ENCODE measurements at places on chromosomes 11 and 22.

DNA sequence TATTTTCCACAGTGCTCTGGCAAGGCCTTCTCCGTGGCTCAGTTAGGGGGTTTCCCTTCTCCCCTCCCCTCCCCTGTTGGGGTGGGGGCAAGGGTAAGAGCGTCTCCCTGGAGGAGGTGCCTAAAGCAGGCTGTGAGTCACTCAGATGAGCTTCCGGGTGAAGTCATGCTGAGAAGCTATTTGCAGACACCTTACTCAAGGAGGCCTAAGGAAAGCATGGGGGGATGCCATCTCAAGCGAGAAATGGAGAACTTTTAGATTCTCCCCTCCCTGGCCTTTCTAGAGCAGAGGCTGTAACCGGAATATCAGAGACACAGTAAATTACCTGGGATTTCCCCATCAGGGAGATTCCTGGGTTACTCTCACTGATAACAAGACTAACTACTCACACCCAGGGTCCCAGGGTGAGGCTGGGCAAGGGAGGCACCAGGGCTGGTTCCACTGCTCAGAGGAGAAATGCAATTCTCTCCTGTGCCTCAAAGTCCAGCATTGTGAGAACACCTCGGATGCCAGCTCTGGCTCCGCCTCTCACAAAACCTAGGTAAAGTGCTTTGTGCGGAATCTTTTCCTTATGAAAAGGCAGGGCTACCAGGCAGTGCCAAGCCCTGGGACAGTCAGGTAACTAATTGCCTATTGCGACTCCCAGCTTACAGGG is 123.6 kb downstream of the ABTB2 start:
- peak; percentile 98 for DNase-seq

- peak; percentile 76 for DNase-seq
Measured at GRCh38 chr11:72293910-72294615, 50.1 kb upstream of the PHOX2A start.

DNA sequence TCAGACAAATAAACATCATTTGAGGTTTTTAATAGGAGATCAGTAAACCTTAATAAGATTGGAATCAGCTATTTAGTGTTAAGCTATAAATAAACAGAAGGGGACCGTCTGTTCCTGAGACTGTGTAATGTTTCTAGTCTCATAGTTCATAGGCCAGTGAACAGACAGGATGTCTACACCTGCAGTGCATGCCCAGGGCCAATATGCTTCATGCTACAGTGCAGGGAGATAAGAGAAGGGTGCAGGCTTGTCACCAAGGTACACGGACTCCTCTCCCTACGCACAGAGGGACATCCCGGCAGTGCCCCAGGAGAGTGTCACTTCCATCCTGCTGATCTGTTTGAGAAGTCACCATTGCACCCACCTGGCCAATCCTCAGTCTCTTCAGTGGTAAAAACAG is 148.6 kb downstream of the OPCML start:
- no peak for DNase-seq

DNA sequence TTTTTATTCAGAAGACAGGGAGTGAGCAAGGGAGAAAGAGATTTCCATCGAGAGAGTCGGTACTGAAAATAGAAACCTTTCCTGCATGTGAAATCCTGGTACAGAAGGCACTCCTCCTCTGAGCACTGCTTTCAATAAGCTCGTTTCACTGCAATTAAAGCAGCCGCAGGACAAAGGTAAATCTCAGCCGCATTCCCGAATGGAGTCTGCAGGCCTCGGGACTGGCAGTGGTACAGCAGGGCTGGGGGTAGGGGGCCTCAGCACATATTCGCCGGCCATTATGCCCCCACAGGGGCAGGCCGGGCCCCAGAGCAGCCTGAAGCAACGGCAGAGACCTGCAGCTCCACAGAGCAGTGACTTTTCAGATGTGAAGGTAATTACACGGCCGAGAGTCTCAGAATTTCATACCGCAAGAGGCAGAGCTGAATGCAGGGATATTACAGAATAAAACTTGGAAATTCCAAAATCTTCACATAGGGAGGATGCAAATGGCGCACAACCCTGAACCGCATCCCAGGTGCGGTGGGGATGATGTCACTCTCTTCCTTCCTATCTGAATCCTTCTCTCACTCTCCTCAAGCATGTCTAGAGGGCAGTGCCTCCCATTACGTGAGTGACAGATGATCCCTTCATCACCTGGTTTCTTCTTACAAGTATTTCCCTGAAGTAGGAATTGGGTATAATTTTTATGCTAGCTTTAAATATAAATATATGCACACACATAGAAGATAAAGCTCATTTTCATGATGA is 622.1 kb downstream of the OPCML start:
- no peak for DNase-seq

DNA sequence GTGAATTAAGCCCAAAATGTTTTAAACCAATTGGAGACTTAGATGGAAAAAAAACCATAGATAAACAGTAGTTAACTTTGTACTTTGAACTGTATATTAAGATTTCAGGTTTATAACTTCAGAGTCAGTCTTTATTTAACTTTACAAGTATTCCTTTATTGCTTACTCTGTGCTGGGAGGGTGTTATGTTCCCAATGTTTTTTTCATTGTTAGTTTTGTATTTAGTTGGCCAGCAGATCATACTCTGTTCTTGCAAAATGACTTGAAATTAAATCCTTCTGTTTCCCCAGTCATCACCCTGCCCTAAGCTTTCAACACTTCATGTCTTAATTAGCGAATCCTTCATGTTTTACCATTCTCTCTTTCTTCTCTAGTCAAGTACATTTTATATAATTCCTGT is 25.3 kb downstream of the SIK2 start:
- no peak for DNase-seq

GRCh38 chr11:7691759-7692350 is 14.4 kb downstream of the OVCH2 start:
- DNase-seq = no peak

GRCh38 chr22:30941363-30941740 is 27.2 kb downstream of the MORC2 start:
- no peak for DNase-seq

DNA sequence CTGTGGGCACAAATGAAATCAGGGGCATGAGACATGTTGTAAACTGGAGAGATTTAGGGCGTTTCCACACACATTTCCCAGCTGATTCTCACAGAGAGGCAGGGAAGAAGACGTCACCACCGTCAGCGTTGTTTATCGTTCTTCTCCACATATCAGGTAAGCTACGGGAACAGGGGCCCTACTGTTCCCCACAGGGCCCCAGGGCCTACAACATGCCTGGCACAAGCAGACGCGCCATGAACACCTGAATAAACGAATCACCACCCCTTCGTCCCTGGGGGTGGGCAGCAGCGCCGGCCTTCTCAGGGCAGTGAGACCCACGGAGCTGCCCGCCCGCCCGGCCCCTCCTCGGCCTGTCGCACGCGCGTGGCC is 342 bp downstream of the EFCAB6 start:
- peak; percentile 45 for DNase-seq

DNA sequence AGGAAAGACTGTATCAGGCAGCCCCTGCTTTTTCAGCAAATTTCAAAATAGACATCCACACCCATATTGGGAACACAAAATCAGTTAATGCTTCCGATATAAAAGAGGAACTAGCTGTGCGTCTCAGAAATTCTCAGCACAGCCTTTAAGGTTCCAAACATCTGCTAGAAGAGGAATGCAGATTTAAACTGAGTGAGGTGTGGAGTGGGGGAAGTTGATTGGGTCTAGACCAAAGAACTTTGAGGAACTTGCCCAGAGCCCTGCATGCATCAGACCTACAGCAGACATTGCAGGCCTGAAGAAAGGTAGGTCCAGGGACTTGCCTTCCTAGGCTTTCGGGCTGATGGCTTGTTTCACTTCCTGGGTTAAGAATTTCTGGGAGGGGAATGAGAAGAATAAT is at the start of gene MS4A4A:
Gene MS4A4A, plus strand, starts transcription at position 255 of the 400 bp plus-strand sequence. Its CDS starts 10 bp downstream, at position 265.
- DNase-seq = peak; percentile 58

- DNase-seq = peak; percentile 45
Measured at GRCh38 chr11:44066732-44067141, 667 bp downstream of the ACCS start.

GRCh38 chr22:35301372-35301874 is 1.7 kb downstream of the TOM1 start:
- peak; percentile 100 for DNase-seq

DNA sequence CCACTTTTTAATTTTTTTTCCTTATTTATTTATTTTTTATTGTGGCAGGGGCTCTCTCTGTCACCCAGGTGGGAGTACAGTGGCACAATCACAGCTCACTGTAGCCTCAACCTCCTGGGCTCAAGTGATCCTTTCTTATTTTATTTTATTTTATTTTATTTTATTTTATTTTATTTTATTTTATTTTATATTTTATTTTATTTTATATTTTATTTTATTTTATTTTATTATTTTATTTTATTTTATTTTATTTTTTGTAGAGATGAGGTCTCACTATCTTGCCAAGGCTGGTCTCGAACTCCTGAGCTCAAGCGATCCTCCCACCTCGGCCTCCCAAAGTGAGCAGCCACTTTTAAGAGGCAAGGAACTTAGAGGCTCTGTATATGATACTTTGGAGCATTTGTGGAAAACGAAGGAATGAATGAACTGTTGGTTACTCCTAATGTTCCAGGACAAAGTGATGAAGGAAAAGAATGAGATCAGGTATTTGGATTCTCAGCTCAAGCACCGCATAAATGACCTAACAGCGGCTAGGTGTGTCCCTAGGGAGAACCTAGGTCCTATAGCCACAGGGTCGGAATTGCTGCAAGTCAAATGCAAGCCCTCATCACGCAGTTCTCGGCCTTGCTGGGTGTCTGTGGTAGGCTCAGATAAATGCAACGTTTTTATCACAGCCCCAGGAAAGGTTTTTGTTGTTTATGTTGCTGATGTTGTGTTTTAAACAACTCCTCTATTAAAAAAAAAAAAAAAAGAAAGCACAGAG is 36.5 kb downstream of the ASCL2 start:
- no peak for DNase-seq

- DNase-seq = no peak
Measured at GRCh38 chr11:2547806-2548205, 103.0 kb downstream of the KCNQ1 start.

DNA sequence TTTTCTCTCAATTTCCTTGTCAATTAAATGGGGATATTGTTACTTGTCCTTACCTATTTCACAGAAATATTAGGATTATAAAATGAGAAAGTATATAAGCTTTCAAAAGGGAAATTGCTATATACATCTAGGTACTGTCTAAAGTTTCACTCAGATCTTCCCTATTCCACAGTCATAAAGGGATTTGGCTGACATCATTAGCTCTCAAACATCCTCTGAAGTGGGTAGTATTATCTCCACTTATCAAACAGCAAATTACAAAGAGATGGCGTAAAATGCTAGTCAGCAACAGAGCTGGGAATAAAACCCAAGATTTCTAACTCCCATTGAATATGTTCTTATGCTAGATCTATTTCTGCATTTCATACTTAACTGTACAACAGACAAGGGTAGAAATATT is 50.9 kb downstream of the SLC25A17 start:
- DNase-seq = no peak

DNA sequence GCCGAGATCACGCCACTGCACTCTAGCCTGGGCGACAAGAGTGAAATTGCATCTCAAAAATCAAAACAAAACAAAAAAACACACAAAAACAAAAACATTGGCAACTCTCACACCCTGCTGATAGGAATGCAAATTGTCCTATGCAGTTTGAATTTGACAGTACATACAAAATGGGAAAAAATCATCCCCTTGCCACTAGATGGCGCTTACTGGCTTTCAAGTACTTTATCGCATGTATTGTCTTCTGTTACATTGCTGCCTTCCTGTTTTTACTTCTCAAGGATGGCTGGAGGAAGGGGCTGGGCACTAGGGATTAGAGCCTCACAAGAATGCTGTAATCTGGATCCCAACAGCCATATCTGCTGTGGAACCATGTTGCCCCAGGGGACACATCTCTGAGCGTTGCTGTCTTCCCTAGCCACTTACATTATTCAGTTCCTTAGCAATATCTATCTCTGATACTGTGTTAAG is 59.4 kb upstream of the A4GALT start:
- peak; percentile 90 for DNase-seq

- DNase-seq = no peak
Measured at GRCh38 chr11:131471976-131472375, 101.6 kb downstream of the NTM start.

DNA sequence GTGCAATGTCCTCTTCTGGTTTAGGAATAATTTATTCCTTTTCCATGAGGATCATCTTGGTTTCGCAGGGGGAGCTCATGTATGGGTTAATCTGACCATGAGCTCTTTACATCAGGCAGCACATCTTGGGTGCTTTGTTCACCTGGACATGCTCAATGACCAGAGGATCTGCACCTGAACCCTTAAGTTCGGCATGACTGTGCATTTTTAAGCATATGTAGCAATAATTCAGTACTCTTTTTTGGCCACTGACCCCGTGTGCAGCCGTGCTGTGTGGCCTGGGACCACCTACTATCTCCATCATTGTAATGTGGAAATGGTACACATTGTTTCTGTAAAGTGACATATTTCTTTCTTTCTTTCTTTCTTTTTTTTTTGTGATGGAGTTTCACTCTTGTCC is 62.9 kb downstream of the DEPDC5 start:
- DNase-seq = no peak

All from inflammatory macrophage treated with lipopolysaccharide for 1 hour (primary cell).